SJCRH30 (cell line): ENCODE measurements at places on chromosomes 4 and X.

- DNase-seq = no peak
Observed at GRCh38 chr4:42293967-42294813, 103.1 kb upstream of the SHISA3 start.

DNA sequence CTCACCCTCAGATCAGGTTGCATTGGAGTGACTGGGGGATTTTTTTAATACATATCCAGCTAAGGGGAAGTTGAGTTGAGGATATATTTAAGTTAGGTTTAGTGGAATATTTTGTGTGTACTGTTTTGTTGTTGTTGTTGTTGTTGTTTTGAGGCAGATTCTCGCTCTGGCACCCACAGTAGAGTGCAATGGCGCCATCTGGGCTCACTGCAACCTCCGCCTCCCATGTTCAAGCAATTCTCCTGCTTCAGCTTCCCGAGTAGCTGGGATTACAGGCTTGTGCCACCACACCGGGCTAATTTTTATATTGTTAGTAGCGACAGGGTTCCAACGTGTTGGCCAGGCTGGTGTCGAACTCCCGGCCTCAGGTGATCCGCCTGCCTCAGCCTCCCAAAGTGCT is 38.6 kb upstream of the ATP6AP2 start:
- no peak for DNase-seq

GRCh38 chr4:18033111-18034085 is 11.8 kb upstream of the LCORL start:
- DNase-seq = no peak

DNA sequence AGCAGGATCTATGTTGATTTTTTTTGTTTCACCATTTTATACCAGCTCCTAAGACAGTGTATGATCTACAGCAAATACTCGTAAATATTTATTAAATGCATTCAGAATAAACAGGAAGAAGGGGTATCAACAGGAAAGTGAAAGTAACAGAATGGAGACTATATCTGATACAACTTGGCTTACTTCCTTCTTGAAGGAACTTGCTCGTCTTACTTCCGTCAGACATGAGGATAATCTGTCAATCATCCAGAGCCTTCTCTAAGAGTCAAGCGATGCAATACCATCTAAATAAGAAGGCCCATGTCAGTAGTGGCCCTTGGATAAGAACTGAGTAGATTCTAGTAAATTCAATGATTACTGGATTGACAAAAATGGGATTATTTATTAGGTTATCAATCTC is 84.2 kb downstream of the CAMK2D start:
- DNase-seq = no peak

- DNase-seq = peak; percentile 37
Observed at GRCh38 chrX:153765138-153766079, 1.4 kb downstream of the PLXNB3 start.
